ENCODE measurements at places on chromosomes 12 and 14.
A peak's percentile ranks its signal among the peaks of the same experiment; 100 is the strongest.

DNA sequence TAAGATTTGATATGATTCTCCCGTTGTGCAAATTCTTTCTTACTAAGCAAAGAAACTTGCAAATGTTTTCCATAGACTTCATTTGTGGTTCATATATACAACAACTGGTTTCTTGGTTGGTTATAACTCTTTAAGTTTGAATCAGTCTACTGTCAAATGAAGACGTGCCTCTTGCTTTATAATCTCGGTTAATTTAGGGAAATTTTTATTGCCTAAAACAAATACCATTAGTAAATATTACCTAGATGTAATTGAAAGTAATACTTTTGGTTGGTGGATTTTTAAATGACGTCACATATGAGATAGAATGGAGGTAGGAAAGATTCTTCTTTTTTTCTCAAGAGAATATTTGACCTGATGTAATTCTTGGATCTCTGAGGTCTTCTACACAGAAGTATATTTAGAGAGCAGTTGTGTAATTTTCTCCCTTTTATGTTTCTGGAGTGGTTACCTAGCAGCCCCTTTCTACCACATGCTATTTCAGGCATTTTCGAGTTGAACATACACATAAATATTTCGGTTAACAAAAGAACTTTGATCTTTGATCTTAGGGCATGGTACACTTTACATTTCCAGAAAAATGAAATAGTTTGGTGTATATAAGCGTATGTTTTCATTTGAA, 1.7 kb downstream of the ATF7IP start:
- no peak for DNase-seq

DNA sequence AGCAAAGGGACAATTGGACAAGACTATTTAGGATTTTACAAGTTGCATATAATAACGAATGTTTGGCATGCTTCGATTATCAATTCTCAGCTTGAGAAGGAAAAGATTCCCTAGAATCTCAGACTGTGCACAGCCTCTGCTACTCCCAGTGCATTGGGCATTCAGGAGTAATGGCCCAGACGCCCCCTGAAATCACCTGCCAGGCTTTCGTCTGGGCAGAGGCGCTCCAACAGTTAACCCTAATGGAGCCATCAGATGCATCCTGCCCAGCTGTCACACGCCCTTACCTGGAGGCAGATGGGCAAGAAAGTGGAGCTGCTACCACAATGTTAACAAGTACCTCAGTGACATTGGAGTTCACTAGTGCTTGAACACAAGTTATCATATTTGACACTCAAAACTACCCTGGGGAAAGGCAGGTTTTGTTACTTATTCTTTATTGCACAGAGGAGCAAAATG, 927 bp upstream of the LRP6 start:
- DNase-seq = no peak

- DNase-seq = no peak
These were observed 140.1 kb upstream of the CPSF6 start for GRCh38 chr12:69099201-69099837.

DNA sequence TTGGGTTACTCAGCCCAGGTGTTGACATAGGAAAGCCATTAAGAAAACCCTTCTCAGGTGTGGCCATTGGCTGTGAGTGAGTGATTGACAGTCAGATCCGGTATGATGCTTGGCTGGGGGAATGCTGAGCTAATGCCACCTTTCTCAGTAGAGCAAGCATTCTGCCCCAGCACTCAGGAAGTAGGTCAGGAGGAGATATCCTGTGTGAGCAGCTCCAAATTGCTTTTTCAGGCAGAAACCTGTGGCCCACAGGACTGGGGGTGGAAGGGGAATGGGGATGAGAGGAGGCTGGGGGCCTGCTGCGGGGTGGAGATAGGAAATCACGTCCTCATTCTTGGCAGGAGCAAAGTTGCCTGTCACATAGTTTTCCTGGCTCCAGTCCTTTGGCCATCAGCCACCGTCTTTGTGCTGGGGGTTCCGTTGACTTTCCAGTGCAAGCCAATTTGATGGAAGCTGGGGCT, 55.7 kb downstream of the NINJ2 start:
- DNase-seq = no peak

GRCh38 chr14:92877757-92878431, 45.1 kb upstream of the CHGA start:
- no peak for DNase-seq

- peak; percentile 36 for DNase-seq
These were observed 71.7 kb upstream of the RAP1B start for GRCh38 chr12:68538726-68539614.

- DNase-seq = no peak
These were observed 22.2 kb downstream of the TMEM30B start for GRCh38 chr14:61258985-61259384.

- DNase-seq = no peak
These were observed 59.0 kb upstream of the RERGL start for GRCh38 chr12:18148961-18149360.

- peak; percentile 76 for DNase-seq
These were observed 16.5 kb downstream of the SELPLG start for GRCh38 chr12:108616941-108617858.

GRCh38 chr14:99722741-99723140, 38.6 kb downstream of the CYP46A1 start:
- DNase-seq = no peak

- no peak for DNase-seq
These were observed 180.5 kb downstream of the CAND1 start for GRCh38 chr12:67449591-67450052.

- DNase-seq = no peak
These were observed 744 bp downstream of the STYX start for GRCh38 chr14:52730709-52731111.

- DNase-seq = no peak
These were observed 45.5 kb downstream of the FGD4 start for GRCh38 chr12:32444895-32445294.

- no peak for DNase-seq
These were observed 8.1 kb upstream of the NIN start for GRCh38 chr14:50839048-50839447.

DNA sequence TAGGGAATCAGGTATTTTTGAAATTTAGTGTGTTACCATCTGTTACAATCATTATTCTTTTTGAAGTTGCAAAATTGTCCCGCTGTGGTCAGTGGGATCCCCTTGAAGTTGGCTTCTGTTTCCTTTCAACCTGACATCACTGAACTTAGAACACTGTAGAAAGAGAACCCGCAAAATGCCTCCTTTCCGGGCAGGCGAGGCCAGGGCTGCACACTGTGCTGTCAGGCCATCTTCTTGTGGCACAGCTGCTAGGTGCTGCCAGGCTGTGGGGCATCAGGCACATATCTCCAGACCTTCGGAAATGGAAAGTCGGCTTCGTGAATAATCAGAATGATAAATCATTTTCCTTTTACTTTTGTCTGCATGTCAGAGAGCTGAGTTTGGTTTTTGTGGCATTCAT, 103.5 kb downstream of the GLT1D1 start:
- DNase-seq = no peak

GRCh38 chr14:30974628-30975027, 50.8 kb upstream of the AP4S1 start:
- no peak for DNase-seq

DNA sequence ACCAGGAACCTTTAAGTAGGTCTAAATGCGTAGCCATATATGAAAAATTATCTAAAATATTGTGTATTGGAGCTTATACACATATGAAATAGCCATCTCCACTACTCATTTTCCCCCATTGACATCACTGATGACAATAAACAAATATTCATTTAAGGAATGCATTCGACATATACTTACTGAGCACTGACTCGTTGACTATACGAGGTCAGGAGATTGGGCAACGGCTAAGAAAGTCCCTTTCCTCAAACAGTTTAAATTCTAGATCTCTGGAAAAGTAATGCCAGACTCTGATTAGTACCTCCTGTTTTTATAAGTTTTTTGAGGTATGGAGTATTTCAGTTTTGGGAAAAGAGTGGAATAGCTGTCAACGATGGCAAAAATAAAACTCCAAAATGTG, 139.4 kb upstream of the DIO2 start:
- DNase-seq = no peak

DNA sequence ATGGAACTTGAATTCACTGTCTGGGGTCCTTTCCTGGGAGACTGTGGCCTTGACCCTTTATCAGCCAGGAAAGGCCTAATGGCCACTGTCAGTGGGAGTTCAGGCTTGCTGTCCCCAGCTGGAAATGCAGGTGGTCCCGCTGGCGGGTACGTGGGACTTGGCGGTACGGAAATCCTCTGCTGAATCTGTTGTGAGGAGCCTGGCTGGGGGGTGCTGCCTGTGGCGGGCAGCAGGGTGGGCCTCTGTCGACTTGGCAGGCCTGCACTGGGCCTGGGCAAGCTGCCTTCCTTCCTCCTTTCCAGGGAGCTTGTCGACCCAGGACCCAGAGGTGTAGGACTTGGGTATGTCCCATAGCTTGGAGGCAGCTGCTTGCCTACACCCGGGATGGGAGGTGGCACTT, 26.3 kb downstream of the ZFYVE21 start:
- no peak for DNase-seq

DNA sequence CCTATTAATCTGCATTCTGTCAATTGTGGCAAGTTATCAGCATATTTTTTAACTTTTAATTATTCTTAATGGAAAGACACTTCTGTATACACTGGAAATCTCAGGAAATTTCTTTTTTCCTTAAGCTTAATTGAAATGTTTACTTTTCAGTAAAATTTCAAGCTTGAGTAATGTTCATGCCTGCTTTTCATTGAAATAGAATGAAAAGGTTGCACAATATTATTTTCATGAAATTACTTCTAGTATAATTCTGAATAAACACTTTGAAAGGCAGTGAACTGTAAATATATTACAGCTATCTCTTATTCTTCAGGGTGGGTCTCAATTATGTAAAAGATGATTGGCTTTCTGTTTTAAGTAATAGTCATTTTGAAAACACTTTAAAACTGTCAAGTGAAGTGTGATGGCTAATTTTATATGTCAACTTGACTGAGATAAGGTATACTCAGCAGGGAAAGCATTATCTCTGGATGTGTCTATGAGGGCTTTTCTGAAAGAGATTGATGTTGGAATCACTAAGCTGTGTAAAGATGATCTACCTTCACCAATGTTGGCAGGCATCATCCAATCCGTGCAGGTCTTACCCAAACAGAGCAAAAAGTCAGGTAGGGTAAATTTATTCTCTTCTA, 29.9 kb downstream of the CLEC2D start:
- no peak for DNase-seq

DNA sequence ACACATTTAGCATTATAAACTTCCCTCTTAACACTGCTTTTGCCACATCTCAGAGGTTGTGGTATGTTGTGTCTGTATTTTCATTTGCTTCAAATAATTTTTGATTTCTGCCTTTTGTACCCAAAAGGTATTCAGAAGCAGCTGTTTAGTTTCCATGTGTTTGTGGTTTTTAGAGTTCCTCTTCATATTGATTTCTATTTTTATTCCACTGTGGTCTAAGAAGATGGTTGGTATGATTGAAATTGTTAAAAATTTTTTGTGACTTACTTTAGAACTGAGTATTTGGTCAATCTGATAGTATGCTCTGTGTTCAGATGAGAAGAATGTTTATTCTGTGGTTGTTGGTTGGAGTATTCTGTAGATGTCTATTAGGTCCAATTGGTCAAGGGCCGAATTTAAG, 76.4 kb downstream of the IFNG-AS1 start:
- DNase-seq = no peak

GRCh38 chr14:68297039-68297438, 477.5 kb downstream of the RAD51B start:
- DNase-seq = no peak

DNA sequence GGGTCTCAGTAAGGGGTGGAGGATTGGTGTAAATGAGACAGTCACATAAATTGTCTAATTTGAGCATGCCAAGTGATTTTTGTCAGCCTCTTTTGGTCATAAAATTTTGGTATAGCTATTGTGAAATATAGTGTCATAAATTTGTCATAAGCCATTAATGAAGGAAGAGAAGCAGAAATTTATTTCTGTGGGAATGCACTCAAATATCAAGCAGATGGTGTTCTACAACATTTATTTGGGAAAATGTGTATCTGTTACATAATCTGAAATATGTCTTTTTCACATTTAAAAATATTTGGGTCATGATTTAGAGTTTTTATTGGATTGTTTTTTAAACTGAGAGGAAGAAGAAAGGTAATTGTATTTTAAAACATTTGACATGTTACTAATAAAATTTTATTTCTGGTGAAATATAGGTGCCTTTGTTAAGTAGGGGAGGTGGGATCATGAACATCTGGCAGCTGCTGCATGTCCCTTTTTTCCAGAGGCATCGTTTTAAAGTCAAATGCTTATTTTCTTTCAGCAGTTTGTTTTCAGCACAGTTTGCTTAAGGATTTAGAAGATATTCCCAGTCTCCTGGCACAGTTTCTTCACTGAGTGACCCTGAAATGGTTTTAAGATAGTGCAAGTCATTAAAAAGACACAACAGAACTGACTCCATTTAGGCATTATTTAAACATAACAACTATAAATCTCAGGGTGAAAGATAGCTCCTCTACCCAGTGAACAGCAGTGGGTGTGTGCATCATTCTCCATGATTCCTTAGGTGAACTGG, 371.7 kb downstream of the SNAPC1 start:
- DNase-seq = no peak

GRCh38 chr14:65686761-65687160, 274.2 kb downstream of the FUT8 start:
- DNase-seq = no peak

GRCh38 chr12:109525279-109525585, 47.8 kb downstream of the UBE3B start:
- DNase-seq = no peak

- no peak for DNase-seq
These were observed 43.6 kb downstream of the KIF26A start for GRCh38 chr14:104181761-104182530.

GRCh38 chr12:122013136-122013535, 8.5 kb upstream of the BCL7A start:
- no peak for DNase-seq

- no peak for DNase-seq
These were observed 97.2 kb downstream of the PTPRR start for GRCh38 chr12:70823182-70823976.

DNA sequence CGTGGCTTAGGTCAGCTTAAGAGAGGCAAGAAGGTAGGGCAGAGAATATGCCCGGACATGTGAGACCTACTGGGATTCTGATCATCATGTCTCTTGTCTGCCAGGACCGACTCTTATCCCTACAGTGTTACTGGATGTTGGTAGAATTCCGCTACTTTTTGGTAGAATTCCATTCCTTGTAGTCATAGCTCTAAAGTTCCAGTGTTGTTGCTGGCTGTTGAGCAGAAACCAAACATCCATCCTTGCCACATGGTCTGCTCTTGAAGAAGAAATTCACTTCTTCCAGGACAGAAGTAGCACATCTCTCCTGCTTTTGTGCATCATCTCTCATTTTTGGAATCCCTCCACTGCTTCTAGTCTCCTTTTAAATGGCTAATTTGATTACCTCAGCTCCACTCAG, 453.7 kb downstream of the RPL10L start:
- DNase-seq = no peak

DNA sequence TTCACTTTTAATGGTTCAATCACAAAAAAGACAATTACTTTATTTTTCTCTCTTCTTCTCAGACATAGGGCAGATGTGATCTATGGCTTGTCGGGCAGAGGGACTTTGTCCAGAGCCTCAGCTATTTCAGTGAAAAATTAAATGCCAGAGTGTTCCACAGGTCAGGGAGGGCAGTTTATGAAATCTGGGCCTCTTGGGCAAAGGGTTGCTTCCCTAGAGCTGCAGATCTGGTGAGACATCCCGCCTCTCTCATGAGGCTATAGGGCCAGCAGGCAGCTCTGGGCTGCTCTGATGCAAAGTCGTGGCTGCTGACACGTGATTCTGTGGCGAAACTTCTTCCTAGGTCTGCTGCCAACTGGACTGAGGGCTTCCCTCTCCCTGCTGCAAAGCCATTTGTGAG, 6.0 kb downstream of the CLMN start:
- no peak for DNase-seq

All from stimulated activated CD8-positive, alpha-beta memory T cell treated with anti-CD3 and anti-CD28 coated beads, Interleukin-15, amount 100 ng/mL, for 4 hours (primary cell).